Brain (organoid and tissue), 16 donors: ENCODE measurements at places on chromosomes 11 and 22.

DNA sequence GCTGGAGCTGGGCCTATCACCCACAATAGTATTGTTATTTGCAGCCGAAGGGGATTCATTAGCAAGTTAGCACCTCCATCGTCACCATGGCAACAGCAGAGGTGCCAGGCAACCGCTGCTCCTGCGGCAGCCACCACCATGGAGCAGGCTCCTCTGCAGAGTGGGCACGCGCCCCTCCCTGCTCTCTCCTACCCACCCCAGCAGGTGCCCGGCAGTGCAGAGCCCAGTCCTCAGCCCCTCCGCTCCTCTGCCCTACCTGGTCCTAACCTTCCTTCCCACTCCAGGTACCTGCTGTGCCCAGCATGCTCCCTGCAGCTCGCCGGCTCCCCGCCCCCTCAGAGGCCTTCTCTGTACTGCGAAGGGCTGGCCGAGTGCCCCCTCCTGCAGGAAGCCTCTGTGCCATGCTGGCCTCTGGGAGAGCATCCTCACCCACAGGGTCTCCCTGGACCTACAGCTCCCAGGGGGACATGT is 3.6 kb downstream of the DUSP8 start:
- DNase-seq = peak; percentile 93

DNA sequence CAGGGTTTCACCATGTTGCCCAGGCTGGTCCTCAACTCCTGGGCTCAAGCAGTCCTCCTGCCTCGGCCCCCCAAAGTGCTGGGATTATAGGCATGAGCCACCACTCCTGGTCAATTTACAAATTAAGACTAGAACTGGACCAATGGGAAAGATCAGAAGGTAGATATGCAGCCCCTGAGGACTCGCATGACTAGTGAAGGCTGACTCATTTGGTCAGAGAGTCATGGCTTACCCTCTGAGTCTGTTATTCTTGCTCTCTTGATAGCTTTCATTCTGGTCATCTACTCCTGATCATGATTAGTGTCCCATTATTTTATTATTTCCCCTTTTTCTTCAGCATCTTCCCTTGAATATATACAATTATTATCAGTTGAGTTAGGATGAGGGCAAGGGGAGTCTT is 2.7 kb upstream of the LDHAL6A start:
- no peak for DNase-seq

DNA sequence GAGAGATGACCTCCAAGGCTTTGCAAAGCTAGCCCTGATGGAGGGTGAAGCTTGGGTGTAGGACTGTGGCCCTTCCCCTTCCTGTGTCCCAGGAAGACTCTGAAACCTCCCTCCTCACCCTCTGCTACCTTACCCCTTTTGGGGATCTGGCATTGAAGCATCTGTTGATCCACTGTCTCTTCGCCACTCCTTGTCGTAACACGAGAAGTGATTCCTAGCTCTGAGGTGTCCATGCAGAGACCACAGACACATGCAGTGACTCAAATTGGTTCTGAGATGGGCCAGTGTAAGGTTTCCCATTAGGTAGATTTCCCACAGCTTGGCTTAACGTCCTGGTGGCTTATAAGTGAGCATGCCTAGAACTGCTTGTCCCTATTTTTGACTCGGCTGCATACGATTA is 101.4 kb downstream of the ZBTB16 start:
- no peak for DNase-seq

- DNase-seq = no peak
These were observed 67.6 kb upstream of the AMPD3 start for GRCh38 chr11:10387206-10388083.

- DNase-seq = no peak
These were observed 149.0 kb downstream of the PKNOX2 start for GRCh38 chr11:125313271-125314219.

GRCh38 chr11:70233511-70233934 is 30.4 kb downstream of the FADD start:
- no peak for DNase-seq

GRCh38 chr11:3860375-3860774 is 4.9 kb downstream of the STIM1 start:
- DNase-seq = no peak

DNA sequence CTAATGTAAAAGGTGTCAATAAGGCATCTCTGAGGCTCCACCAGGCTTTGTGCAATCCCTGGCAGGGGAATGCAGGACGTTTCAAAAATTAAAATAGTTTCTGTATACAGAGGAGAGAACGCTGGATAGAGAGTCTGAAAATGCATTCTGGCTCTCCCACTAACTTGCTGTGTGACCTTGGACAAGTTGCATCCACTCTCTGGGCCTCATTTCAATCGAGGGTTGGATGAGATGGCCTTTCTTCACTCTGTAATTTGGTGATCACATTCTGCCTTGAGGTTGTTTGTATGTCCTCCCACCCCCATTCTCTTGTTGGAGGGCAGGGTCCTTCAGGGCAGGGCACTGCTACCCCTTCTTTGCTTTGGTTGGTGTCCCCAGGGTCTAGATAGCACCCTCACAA is 78.5 kb downstream of the CACNG2 start:
- no peak for DNase-seq

DNA sequence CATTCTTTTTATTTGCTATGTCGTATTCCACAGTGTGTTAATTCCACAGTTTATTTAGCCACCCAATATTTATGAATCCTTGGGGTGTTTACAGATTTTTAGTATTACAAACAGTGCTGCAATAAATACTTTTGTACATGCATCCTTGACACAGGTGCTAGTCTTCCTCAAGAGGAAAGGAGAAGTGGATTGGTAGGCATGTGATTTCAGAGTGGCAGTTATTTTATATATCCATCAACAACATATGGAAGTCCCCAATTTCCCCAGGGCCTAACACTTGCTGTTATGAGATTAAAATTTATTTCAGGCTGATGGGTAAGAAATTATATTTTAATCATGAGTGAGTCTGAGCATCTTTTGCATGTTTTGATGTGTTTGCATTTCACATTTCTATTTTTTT is 17.9 kb downstream of the TRIM44 start:
- DNase-seq = no peak

- peak; percentile 86 for DNase-seq
These were observed at the start of gene SYT13 for GRCh38 chr11:45285930-45286632. SYT13 (minus strand) TSS chr11:45286341; CDS start chr11:45286207, 134 bp downstream.

GRCh38 chr11:10803676-10804075 is 5.0 kb downstream of the EIF4G2 start:
- DNase-seq = no peak

- DNase-seq = no peak
These were observed 20.4 kb upstream of the UPB1 start for GRCh38 chr22:24474649-24475255.

DNA sequence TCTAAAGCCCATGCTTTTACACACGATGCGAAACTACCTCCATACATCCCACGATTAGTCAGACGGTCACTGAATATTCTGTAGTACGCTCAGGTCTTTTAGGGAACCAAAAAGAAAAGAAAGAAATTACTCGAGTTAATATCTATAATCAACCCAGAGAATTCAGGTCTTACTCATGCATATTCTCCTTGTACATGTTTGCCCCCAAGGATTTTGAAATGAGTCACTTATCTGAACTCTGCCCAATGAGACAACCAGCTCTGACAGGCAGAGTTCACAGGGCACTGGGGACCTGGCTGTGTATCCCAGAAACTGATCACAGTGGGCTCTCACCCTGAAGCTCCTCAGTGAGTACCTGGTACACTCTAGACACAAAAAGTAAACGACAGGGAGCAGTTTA is 29.2 kb downstream of the RASSF10 start:
- DNase-seq = no peak

- no peak for DNase-seq
These were observed 16.3 kb upstream of the SEC14L3 start for GRCh38 chr22:30488121-30488520.

DNA sequence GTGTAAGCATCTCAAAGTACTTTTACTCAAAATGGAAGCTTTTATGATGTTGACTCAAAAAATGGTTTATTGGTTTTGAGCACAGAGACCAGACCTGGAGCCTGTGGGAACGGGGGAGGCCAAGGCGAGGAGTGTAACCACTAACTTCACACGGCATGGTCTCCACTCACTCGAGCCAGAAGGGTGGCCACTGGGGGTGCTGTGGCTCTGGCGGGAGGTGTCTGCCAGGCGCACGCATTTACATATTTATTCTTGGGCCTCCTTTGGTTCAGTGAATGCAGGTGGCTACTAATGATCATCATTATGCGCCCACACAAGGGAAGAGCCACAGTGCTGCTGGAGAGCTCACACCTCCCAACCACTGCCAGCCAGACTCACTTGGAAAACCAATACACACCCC is 64.6 kb downstream of the FLRT1 start:
- no peak for DNase-seq

DNA sequence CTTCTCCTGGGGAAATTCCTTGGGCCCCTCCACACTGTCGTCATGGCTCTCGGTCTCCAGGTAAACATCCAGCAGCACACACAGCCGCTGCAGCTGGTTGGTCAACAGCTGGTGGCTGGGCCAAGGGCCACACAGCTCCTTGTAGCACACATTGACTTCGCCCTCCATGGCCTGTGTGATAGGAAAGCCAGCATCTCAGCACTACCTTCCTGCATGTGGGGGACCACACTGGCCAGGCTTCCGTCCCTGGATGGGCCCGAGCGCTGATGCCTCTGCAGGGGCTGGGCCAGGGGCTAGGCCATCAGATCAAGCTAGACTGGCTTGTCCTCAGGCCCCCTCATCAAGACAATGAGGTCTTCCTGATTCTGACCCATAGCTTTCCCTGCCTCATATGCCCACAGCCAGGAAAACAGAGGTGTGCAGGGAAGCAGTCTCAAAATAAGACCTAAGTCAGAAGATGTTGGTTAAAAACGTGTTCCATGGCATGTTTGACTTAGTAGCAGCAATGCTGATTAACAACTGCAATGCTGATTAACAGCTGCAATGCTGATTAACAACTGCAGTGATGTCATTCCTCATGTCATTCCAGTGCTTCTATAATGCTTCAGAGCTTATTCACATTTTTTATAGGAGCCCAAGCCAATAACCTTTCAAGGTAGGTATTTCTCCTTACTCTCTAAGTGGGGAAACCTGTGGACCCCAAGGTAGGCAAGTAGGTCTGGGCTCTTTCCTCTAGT is 31.3 kb downstream of the NEFH start:
- DNase-seq = no peak
